A673 (cell line): ENCODE measurements at places on chromosomes 13 and 19. TPM values are rescaled to one million over a fixed set of nuclear protein-coding genes. Genes with fewer than 3 reads are reported as not detected.

GRCh38 chr19:10748927-10749434, 31.1 kb downstream of the DNM2 start:
- no peak for DNase-seq

DNA sequence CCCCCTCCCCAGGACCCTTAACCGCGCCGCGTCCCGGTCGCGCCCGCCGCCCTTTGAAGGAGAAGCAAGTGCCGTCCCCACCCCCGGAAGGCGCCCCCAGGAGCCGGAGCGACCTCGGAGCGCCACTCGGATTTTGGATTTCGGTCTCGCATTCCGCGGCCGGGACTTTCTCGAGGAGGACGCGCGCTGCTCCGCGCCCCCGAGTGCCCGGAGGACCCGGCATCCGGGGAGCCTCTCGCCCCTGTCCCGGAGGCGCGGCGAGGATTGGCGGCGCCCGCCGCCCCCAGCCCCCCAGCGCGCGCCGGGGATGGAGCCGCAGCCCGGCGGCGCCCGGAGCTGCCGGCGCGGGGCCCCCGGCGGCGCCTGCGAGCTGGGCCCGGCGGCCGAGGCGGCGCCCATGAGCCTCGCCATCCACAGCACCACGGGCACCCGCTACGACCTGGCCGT, 1.6 kb downstream of the MIDN start:
- DNase-seq = no peak

Gene TMEM145
- total RNA-seq = 4.9 and 5.7 TPM in 2 replicates

Gene ICAM5
- 4.6 and 6.9 TPM in 2 replicates for total RNA-seq

Gene TLE6
- total RNA-seq = 1.1 TPM in 1 of 2 replicates, not detected in the other

Gene PDX1
- not detected in 2 replicates for total RNA-seq

- no peak for DNase-seq
Observed at GRCh38 chr13:23852351-23852750, 36.8 kb downstream of the MIPEP start.

- DNase-seq = no peak
Observed at GRCh38 chr13:74784959-74785358, 650.8 kb upstream of the KLF12 start.

Gene TNFRSF19
- 0.06 TPM in 1 of 2 replicates, not detected in the other for total RNA-seq

DNA sequence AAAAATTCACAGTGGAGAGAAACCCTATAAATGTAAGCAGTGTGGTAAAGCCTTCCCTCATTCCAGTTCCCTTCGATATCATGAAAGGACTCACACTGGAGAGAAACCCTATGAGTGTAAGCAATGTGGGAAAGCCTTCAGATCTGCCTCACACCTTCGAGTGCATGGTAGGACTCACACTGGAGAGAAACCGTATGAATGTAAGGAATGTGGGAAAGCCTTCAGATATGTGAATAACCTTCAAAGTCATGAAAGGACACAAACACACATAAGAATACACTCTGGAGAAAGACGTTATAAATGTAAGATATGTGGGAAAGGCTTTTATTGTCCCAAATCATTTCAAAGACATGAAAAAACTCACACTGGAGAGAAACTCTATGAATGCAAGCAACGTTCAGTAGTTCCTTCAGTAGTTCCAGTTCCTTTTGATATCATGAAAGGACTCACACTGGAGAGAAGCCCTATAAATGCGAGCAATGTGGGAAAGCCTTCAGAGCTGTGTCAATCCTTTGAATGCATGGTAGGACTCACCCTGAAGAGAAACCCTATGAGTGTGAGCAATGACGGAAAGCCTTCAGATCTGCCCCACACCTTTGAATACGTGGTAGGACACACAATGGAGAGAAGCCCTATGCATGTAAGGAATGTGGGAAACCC, 16.1 kb upstream of the ZNF439 start:
- no peak for DNase-seq

DNA sequence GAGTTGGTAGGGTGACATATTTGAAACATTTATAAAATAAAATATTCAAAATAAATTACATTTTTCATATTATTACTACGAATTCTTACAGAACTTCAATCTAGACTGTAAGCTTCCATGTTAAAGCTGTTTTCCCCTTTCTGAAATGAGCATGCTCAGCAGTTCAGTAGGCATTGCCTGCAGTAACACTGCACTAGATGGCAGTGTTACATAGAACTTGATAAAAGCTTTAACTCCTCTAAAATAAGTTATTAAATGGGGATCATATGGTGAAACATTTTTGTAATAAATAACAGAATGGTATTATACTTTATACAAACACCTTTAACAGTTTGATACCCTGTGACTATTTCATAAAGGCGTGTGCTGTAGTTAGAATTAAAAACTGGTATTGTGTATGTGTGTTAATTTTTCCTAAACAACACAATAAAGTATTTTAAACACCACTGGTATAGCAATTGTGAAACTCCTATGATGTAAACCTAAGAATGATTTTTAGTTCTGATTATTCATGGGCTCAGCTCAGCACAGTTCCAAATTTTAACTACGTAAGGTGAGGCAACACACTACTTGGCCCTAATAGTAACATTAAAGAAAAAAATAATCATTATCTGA, 11.6 kb upstream of the GPR18 start:
- DNase-seq = peak; percentile 51

Gene NFIC
- total RNA-seq = 112 and 122 TPM in 2 replicates

DNA sequence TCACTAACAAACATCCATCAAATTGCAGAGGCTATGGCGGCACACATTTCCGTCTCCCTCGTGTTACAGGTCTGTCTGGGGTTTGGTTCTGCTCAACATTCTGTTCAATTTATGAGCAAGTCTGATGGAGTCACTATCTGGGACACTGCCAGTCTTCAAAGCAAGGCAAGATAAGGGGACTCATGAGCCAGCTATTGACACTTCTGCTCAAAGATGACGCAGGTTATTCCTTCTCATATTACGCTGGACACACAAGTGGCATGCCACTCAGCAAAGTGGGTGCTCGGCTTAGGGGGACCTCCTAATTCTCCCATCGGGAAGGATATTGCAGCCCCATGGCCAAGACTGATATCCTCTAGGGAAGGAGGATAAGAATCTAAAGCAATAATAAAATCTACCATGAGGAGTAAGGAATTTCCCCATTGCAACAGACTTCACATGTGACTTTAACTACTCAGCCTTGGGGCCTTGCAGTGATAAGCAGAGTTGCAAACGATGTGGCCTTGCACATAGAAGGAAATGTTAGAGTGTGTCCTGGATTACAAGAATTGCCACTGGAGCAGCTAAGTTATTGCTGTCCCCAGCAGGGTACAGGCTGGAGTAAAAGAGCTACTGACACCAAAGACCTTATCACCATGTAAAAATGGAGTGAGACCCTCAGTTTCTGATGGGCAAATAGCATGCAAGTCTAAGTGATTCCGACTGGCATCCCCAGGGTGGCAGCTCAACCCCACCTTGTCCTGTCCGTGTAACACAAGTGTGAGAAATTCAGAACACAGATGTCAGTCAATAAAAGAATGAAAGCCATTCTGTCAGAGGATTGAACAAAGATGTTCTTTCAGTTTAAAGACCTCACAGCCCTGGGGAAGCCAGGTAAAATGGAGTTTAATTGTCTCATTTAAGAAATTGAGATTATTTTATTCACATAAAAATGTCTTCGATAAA, 306.1 kb downstream of the IRS2 start:
- peak; percentile 9 for DNase-seq

DNA sequence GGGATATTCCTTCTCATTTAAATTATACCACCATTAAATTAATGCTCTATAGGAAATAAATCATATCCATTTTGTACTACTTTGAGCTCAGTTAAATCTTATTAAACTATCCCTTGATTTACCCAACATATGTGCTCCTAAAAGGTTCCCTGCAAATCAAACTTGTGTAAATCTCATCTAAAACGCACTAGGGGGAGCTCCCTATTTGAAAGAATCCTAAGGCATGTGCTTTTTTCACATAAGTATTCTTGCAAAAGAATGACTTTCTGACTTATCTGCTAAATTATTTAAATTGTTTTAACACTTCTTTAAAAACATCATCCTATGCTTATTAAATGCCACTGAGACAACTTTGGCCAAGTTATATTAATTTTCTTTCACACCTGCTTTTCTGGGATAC, 7.9 kb downstream of the INTS6 start:
- DNase-seq = peak; percentile 67

Gene KL
- 1.1 and 1.5 TPM in 2 replicates for total RNA-seq

DNA sequence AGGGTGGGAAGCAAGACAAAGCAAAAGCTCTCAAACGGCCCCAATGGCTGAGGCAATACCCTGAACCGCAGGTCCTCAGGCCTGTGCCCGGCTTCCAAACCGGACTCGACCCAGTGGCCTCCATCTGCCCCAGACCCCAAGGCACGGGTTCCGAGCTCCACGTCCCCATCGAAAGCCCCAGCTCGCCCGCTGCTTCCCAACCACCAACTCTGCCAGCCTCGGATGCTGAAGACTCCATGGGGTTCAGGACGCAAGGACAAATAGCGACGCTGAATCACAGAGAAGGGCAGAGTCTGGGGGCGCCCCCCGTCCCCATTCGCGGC, 559 bp downstream of the POLR2E start:
- no peak for DNase-seq

Gene FBXO17
- 26.0 and 29.9 TPM in 2 replicates for total RNA-seq

GRCh38 chr13:90630716-90631115, 716.8 kb upstream of the MIR17HG start:
- no peak for DNase-seq

Gene SHD
- not detected in 2 replicates for total RNA-seq

DNA sequence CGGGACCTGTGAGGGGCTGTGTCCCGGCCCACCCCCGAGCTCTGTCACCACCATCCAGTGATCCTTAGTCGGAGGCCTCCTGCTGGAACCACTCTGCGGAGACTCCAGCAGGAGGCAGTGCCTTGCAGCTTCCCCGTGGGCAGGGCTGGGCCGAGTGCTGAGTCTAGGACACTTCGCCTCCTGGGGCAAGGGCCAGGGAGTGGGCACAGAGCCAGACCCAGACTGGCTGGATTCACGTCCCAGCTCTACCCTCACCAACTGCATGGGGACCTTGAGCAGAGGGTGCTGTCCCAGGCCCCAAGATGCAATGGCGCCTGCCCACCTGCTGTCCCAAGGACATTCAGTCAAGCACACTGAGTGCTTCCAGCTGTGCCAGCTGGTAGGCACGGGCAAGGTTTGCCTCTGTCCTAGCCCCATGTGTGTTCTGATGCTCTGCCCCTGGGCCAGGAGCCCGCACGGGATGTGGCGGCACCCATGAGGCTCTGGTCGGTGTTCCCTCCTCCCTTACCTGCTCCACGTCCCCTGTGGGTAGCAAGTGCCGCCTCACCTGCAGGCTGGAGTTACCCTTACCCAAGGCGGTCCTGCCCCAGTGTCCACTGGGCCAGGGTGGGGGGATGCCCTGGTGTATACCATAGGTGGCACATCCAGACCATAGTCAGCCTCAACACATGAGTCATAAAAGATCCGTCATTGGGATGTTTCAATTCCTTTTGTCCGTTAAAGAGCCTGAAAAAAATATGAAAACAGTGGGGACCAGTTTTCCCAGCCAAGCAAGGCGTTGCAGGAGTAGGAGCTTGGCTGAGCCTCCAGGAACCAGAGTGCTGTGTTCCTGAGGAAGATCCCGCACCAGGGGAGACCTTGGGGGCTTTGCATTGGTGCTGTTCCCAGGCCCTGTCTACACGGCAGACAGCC, 7.4 kb downstream of the FZR1 start:
- DNase-seq = no peak
